NCI-H2081 treated with DMSO at 0.1 percent for 48 hours (cell line): ENCODE measurements at places on chromosomes 1 and 21.

GRCh38 chr1:173453982-173454381, 23.2 kb upstream of the PRDX6 start:
- DNase-seq = no peak

DNA sequence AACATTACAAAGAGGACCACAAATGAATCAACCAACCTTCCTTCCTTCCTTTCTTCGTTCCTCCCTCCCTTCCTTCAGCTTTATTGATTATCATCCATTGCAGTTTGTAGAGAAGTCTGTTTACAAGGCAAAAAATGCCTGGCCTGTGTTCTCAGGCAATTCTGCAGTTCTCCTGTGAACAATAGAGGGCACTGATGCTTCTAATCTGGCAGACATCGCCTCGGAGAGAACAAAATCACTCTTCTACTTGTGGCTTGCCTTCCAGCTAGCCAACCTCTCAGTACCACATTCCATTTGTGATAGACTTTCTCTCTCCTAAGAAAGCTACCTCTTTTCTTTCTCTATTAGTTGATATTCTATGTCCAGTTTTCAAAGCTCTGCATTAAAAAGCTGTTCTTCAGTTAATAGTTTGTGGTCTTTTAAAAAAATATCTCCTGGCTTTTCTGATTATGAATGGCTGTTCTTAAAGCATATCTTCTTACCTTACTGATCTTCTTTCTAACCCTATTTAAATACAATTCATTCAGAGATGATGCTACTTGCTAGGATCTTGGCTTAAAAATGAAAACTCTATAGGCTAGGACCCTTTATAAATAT, 26.9 kb upstream of the ESRRG start:
- peak; percentile 69 for DNase-seq

- no peak for DNase-seq
Measured at GRCh38 chr1:10734375-10734774, 62.1 kb downstream of the CASZ1 start.

DNA sequence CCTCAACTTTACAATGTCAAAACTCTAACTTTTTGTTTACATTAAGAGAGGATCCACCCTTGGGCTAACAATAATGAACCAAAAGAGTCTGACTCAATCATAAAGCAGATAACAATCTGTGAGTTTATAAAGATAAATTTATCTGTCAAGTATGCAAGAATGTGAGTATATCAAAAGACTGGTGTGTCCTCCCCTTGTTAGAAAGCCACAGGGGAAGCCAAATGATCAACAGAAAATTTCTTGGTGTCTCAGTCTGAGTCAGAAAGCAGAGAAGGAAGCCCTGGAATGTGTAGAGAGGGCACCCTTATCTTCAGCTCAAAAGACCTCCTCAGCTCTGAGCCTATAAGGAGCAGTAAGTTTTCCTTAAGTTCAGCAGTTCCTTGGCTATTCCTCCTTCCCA, 13.9 kb upstream of the PDIK1L start:
- DNase-seq = no peak

- no peak for DNase-seq
Measured at GRCh38 chr1:204261746-204262505, 48.1 kb upstream of the GOLT1A start.

DNA sequence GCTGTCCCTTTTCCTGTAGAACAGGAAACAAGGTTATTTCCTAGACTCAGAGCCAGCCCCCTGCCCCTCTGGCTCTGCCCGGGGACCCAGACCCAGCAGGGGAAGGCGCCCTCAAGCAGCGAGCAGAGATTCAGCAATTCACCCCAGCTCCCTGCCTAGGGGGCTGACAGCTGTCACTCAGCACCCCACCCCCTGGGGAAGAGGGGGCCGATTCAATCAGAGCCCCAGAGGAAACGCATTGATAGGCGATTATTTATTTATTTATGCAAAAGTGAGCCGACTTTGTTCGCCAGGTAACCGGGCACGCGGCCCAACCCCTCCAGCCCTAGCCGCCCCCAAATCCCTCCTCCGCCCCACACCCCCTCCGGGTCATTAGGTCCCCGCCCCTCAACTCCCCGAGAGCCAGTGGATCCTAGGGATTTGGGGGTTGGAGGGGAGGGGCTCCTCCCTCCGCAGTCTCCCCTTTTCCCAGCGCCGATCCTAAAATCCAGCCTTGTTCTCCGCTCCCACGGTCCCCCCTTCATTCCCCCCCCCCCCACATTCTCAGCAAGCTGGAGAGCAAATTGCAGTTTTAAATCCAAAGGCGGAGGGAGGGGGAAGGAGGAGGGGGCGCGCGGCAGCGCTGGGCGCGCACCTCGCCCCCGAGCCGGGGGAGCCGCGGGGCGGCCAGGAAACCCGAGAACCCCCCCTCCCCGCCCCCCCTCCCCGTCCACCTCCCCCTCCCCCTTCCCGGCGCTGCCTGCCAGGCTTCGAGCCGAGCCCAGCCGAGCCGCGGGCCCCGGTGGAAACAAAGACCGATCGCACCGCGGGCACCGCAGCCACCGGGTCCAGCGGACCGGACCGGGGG, 1.3 kb downstream of the AHDC1 start:
- no peak for DNase-seq

DNA sequence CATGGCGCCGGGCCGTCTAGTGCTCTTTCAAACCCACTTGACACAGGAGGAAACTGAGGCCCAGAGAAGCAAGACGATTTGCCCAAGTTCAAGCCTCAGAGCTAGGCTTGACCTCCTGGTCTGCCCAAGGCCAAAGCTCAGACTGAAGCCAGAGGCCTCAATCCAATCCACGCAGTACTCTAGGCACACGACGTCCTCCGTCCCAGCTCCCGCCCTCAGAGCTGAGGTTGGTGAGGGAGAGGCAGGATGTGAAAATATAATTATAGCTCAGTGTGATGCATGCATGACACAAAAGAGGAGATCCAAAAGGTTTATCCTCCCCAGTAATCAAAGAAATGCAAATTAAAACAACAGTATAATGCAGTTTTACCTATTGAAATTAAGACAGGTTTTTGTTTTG, 15.5 kb upstream of the ADGRB2 start:
- no peak for DNase-seq

DNA sequence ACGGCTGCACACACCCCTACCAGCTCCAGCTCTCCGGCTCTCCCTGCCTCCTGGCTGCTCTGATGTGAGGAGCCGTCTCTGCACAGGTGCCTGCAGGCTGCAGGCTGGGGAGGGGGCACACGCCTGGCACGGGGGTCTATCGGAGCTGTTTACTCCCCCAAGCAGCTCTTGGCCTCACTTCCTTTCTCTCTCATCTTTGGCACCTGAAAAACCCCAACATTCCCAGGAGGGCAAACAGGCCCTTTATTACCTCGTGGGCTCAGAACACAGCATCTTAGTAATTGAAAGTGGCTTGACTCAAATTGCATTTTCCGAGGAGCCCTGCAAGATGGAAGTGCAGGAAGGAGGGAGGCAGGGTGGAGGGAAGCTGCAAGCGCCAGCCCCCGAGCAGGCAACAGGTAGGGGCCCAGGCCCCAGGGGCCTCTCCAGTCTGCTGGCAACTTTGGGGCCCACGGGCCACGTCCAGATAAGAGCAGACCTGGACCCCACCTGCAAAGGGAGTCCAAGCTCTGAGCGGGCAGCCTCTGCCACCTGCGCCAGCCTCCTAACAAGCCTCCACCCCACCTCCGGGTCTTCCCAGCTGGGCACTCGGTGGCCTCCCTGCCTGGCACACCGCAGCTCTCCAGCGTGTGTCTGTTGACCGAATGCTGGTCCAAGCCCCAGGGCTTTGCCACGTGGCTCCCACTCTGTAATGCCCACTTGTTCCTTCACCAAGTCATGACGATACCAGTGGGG, 263.6 kb upstream of the VAMP3 start:
- no peak for DNase-seq

DNA sequence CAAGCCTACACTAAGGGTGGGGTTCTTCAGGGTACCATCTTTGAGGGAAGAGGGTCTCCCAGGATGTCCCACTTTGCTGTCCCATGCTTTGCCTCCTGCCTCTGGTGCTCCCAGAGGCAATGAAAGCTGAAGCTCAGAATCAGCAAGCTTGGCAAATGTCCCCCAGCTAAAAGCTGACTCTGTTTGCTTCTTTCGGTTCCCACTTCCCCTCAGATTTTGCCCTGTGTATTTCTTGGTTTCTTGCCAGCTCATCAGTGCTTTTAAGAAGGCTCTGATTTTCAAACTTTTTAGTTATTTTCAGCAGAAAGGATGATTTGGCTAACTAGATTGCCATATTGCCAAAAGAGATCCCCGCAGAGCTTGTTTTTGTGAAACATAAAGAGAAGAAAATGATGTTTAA, 33.1 kb upstream of the COG2 start:
- no peak for DNase-seq

GRCh38 chr1:99784809-99785255, 18.4 kb upstream of the FRRS1 start:
- no peak for DNase-seq

DNA sequence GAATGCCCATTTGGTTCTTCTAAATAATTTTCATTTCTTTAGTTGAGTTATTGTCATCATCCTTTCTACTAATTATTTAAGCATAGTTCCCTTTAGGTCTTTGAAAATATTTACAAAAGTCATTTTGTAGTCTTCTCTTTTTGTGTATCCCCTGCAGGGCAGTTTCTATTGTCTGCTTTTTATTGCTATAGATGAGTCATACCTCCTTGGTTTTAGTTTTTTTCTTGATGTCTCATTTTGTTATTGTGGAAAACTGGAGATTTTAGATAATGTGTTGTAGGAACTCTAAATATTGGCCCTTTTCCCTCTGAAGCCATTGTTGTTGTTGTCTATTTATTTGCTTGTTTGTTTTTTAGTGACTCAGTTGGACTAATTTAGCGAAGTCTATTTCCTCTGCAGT, 387.9 kb downstream of the NUF2 start:
- no peak for DNase-seq

- no peak for DNase-seq
Measured at GRCh38 chr1:93541045-93541444, 93.1 kb downstream of the FNBP1L start.

DNA sequence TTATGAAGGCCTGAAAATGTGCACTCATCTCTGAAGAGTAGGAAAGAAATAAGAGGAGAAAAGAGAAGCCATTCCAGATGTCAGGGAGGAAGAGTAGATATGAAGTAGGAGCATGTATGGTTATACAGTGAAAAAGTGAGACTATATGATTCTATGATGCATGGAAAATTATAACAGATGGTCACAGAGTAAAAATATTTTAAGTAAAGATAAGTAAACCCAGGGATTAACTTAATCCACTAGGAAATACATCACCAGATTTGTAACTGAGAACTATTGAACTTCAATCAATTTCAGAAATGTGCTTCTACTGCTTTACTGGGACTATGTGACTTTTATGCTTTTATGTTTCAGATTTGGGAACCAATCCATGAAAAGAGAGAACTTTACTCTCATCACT, at the start of gene OR10J1:
TSS of gene OR10J1 (plus strand) at position 301 of the 400 bp plus-strand sequence. CDS start at position 371, 70 bp downstream.
- DNase-seq = no peak
